ENCODE measurements at places on chromosomes 11 and 22.
A peak's percentile ranks its signal among the peaks of the same experiment; 100 is the strongest.

DNA sequence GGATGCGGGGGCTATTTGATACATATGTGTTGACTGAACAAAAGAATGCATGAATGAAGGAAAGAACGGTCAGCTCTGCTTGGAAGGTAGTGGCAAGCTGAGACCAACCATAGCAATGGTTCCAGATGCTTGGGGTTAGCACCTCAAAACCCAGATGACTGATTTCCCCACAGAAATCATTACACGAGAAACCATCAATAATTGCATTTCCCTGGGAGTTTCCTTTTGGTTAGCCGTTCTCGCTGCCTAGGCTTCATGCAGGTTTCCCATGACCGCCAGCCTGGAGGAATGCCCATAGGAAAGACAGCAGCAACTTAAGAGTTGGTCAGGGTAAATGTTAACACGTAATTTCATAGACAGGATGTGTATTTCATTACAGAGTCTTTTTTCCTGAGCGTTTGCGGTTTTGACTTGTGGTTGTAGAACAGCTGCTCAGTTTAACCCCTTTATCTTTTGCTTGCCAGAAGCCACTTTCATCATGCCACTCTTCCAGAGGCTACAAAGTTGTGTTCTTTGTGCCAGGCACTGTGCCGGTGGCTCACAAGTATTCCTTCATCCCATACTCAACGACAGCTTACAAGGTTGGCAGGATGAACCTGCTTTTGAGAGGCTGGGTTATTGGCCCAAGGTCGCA is 2.8 kb downstream of the IL17RA start:
- H3K27me3 ChIP-seq = no peaks in the 10 kb centered on the region
- no peaks in the 10 kb centered on the region for H3K36me3 ChIP-seq
- peak overlapping the region; percentile 70 for H3K4me3 ChIP-seq
- peaks cover 30% of the 10 kb centered on the region for H3K4me1 ChIP-seq

DNA sequence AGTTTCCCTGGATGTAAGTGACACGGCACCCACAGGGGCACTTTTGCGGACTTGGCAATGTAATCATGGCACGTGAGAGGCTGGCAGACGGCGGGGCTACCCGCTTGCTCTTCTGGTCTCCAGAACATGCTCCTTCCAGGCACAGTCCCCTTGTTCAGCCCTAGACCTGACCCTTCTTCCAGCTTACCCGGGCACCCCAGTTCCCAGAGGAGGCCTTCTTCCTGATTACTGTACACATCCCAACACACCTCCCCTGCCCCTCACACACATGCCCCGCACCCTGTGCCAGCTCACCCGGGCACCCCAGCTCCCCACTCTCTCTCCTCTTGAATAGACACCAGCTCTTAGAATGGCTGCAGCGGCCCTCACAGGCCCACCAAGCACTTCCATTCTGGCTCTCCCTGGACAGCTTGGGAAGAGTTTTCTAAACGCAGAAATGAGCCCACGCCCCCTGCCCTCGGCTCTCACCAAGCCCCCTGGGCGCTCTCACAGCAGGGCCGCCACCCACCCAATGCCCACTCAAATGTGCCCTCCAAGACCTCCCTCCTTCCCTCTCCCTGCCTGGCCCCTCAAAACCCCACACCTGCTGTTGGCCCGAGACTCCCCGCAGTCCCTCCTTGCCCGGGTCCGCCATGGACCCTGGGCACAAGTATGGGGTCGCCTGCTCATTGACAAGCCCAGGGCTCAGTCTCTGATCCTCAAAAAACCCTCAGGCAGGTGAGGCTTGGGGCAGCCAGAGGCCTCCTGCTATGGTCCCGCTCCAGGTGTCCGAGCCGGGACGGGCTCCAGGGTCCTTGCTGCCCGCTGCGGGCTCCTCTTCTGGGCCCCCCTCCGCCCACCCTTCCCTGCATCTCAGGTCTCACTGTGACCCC is 88.5 kb downstream of the WNT7B start:
- H3K4me1 ChIP-seq = peaks cover 6% of the 10 kb centered on the region
- no peak for DNase-seq
- no peak overlapping the region for H3K27ac ChIP-seq

DNA sequence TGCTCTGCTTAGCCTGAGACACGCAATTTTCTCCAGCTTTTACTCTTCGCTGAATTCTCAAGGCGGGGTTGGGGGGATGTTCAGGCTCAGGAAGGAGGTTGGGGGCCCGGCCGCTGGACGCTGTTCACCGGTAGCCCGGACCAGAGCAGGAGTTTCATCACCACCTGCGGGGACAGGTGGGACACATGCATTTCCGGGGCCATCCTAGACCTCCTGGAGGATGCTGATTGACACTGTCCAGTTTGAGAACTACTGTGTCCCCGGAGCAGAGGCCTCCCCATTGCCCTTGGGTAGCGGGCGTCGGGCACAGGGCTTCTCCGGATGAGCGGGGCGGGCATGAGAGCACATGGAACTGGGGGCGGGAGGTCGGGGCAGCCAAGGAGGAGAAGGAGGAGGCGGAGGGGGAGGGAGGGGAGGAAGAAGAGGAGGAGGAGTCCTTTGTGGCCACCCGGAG is 144.0 kb upstream of the GRK3 start:
- H3K27me3 ChIP-seq = peaks cover 50% of the 10 kb centered on the region
- no peaks in the 10 kb centered on the region for H3K36me3 ChIP-seq
- no peak for DNase-seq

- no peak overlapping the region for H3K27ac ChIP-seq
- H3K36me3 ChIP-seq = no peaks in the 10 kb centered on the region
- no peak overlapping the region for H3K4me3 ChIP-seq
- H3K27me3 ChIP-seq = peaks cover 4% of the 10 kb centered on the region
Measured at GRCh38 chr11:19519912-19520641, 192.6 kb upstream of the NAV2 start.
